AG04449 (cell line): ENCODE measurements at places on chromosomes 3 and 15.

DNA sequence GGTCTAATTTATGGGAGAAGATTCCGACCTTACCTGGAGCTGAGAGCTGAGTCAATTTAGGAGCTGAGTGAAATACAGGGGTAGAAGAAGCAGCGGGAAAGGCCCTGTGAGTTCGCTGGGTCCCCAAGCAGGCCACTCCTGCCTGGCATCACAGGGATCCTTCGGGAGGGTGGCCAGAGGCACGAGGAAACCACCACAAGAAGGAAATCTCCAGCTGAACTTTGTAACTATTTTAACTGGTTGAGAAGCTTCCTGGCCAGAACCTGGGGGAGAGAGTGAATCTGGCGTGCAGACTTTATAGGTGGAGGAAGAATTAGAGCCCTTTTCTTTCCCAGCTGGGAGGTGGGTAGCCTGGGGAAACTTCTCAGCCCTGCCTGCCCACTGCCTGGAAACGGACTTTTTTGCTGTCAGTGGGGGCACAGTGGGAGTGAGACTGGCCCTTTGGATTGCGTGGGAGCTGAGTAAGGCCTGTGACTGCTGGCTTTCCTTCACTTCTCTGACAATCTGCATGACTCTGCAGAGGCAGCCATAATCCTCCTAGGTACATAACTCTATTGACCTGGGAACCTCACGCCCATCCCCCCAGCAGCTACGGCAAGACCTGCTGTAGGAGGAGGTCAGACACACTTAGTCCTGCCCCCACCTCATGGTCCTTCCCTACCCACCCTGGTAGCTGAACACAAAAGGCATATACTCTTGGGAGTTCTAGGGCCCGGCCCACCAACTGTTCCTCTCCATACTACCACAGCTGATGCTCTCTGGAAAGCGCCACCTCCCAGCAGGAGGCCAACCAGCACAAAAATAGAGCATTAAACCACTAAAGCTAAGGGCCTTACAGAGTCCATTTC is 340.7 kb downstream of the CNTN3 start:
- no peak for DNase-seq

- no peak for DNase-seq
These were observed 159.6 kb downstream of the MEIS2 start for GRCh38 chr15:36940636-36941260.

DNA sequence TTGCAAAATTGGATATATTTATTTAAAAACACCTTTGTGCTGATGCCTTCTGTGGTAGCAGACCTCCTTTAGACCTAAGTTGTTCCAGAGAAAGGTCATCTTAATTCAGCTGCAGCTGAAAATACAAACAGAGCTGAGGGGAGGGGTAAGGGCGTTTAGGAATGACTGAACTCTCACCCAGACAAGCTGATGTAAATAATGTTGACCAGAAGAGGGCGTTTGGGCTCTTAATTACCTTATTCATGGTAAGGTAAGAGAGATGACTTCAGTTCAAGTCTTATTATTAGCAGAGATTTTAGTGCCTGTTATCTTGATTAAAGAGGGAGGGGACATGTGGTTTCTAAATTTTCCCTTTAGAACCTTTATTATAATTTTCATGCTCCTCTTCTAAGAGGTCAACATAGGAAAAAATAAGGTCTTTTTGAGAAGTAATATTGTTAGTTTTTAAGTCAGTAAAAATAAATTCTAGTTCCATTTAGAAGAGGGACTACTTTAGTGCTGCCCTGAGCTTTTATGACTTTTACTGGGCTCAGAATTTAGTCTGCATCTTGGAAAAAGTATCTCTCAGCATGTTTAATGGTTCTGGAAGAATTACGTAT is 46.3 kb downstream of the GPR171 start:
- no peak for DNase-seq

DNA sequence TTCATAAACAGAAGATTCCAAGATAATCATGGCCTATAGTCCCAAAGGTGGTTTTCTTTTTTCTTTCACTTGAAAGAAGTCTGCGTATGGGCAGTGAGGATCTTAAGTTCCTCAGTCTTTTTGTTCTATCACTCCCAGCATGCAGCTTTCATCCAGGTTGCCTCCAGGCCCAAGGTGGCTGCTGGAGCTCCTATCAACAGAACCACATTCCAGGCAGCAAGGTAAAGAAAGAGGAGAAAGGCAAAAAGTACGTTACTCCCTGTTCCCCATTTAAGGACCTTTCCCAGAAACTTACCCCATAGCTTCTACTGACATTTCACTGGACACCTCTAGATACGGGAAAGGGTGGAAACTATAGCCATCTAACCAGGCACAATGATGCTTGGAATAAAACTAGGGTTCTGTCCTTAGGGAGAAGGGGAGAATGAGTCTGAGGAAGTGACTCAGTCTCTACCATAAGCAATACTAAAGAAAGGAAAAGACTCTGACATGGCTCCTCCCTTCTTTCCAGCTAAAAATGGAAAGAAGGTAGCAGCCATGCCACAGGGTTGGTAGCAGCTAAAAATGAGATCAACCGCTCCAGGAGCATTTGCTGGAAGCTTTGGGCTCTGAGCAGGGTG is 313.9 kb upstream of the NR2E3 start:
- DNase-seq, result no peak

GRCh38 chr3:153885359-153885758 is 235.8 kb upstream of the ARHGEF26 start:
- DNase-seq, result no peak
